Amniotic epithelial cell (primary cell): ENCODE measurements at places on chromosomes 1 and 21.

DNA sequence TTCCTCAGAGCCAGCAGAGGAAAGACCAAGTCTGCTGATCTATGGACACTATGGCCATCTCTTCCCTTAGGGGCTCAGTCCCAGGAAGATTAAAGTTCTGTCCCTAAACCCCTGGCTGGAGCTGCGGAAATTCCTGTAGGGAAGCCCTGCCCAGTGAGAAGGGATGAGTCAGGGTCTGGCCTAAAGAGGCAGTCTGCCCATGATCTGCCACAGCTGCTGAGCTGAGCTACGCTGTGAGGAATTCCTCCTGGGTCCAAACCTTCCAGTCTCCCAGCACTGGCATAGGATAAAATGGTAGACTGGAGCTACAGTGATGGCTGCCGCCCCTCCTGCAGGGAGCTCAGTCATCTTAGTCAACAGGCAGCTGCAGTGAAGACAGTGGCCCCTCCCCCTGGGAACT is 213.7 kb downstream of the BRINP2 start:
- DNase-seq: no peak

DNA sequence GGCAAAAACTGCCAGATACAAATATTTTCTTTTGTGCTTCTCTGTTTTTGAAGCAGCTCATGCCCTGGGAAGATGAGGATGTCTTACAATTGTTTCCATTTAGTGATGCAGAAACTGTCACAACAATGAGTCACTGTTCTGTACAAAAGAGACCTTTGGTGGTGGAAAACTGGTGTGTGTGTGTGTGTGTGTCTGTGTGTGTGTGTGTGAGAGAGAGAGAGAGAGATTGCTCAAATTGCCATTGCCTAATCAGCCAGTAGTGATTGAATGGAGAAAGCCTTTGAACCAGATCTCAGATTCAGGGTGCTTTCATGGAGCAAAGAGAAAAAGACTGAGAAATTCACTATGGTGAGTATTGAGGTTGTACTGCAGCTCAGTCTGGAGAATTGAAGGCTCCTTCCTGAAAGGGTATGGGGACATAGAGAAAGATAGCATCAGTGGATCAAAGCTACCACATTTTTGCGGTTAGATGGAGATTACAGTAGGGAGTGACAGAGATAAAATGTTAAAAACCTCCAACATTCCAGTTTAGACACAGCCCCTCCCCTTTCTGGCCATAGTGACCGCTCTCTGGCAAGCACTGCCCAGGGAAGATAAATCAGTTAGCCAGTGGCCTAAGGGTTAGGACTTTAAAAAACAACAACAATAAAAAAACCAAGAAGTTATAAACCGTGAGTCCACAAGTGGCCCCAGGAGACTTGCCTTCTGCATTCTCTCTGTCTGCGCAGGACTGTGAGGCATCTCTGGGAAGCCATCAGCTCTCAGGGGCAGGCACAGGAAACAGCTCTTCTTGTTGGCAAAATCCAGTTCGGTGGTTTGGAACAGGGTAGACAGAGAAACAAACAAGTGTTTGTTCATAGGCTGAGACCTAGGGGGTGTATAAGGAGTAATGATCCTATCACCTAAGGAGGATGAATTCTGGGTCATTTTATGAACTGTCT is 406.5 kb downstream of the DUSP10 start:
- peak; percentile 93 for DNase-seq

- no peak for DNase-seq
These were observed 42.4 kb downstream of the TNFSF4 start for GRCh38 chr1:173164686-173165085.

DNA sequence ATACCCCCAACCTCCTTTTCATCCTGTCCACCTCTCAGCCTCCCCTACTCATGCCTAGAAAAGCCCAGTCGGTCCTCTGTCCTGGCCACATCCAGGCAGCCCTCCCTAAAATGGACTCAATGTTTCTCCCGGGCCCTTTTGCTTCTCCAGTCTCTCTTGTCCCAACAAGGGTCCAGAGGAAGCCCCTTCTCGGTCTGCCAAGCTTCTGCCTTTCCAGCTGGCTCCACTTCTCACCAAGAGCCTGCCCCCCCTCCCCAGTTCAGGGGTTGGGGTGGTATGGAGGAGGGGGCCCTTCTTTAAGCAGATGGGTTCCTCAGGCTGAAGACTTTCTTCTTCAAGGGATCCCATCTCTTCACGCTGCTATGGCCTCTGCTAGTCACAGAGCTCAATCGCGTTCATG is 23.9 kb downstream of the RAB7B start:
- no peak for DNase-seq

- DNase-seq: no peak
These were observed at the start of gene APOBEC4 for GRCh38 chr1:183652547-183653461. APOBEC4 (minus strand) TSS chr1:183653316; CDS start chr1:183648781, 4,535 bp downstream.

DNA sequence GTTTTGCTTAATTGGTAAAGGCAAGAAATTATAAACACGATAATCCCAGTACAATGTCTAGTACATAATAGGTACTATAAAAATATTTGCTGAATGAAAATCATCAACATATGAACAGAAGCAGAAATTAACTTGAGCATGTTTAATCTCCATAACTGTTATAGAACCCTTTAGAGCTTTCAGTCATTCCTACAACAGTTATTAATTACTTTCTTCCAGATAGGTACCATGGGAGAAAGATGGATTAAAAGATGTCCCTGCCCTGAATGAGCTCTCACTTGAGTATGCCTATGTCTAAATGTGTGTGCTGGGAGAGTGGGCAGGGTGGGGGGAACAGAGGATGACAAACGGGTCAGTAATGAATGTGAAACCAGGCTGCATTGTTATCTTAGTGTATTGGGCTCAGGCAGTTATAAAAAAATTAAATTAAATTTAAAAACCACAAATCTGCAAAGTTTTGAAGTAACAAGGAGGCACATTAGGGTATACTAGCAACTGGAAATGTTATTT is 2.4 kb downstream of the EPS15 start:
- peak; percentile 11 for DNase-seq

DNA sequence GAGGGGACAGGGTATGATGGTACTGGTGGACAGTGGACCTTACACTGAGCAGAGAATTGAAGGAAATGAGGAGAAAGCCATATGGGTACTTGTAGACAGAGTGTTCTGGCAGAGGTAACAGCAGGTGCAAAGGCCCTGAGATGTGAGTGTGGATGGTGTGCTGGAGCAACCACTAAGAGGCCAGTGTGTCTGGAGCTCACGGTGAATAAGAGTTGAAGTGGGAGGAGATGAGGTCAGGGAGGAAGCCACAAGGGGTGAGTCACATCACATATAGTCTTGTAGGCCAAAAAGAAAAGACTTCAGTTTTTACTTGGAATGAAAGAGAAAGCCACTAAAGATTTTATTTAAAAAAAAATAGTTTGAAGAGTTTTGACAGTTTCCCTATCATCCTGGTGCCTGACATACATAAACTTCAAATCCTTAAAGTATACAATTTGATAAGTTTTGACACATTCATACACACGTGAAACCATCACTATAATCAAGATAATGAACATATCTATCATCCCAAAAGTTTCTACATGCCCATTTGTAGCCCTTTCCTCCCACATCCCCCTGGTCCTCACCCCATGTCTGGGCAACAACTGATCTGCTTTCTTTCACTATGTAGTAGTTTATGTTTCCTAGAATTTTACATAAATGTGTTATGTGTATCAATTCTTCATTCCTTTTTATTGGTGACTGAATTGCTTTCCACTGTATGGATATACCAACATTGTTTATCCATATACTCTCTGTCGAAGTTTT is 148.4 kb downstream of the GPATCH2 start:
- peak; percentile 93 for DNase-seq

DNA sequence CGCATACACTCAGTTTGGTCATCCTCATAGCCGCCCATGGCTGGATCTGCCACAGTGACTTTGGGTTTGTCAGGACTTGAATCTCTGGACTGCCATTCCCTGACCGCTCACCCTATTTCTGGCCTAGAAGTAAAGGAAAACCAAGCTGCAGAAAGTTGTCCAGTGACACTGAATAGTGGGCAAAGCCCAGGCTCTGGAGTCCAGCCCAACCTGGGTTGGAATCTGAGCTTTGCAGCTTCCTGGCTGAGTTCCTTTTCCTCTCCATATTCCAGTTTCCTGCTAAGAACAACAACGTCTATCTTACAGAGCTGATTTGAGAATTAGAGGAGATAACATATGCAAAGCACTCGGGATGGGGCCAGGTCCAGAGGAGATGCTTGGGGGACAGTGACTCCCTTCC is 15.6 kb upstream of the EIF4G3 start:
- no peak for DNase-seq

DNA sequence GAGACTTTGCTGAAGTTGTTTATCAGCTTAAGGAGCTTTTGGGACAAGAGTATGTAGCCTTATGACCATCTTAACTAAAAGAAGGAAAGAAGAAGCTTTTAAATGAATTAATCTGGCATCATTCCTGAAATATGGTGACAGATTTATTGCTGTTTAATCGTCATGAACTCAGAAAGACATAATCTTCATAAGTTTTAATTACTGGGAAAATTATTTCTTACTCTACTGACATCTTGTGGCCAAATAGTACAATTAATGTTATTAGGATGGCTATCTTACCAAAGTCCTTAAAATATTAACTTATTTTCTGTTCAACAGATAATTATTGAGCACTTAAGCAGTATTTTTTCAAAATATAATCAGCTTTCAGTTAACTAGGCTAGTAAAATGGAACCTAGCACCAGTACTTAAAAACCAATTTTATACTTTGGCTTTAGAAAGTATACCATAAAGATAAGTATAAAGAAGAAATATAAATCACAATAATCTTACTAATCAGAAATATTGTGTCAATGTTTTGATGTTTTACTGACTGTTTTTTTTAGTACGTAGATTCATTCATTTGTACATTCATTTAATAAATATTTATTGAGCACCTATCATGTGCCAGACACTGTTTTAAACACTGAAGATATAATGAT is 34.7 kb upstream of the GPR25 start:
- DNase-seq: peak; percentile 47

GRCh38 chr1:19643121-19643520 is 990 bp upstream of the NBL1 start:
- DNase-seq: peak; percentile 25

DNA sequence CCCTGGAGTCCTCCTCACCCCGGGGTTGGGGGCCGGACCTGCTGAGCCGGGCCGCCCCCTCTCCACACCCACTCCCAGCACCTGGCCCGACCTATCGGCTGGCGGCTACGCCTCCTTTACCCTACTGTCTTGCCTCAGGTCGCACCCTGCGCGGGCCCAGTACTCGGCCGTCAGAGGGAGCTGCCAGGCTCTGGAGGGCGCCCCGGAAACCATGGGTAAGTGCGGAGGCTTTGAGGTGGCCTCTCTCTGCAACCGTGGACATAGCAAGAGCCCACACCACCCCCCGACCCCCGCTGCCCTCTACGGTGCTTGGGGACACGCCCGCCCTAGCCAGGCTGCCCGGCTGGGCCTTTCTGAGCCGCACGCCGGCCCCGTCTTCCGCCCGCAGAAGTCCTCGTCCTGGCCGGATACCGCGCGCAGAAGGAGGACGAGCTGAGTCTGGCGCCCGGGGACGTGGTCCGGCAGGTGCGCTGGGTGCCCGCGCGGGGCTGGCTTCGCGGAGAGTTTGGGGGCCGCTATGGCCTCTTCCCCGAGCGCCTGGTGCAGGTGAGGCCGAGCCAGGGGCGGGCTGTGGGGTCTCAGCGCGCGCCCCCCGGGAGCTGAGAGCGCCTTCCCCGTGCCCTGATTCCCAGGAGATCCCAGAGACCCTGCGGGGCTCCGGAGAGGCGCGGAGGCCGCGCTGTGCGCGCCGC is at the start of gene SH3D21:
Gene SH3D21 (plus strand): TSS at position 159 of the 692 bp plus-strand sequence. CDS start 53 bp downstream, at position 212.
- DNase-seq: peak; percentile 24

- DNase-seq: no peak
These were observed 116.9 kb downstream of the EDEM3 start for GRCh38 chr1:184637664-184638240.
